ENCODE measurements at places on chromosomes 11 and 22. TPM values are rescaled to one million over a fixed set of nuclear protein-coding genes. Genes with fewer than 3 reads are reported as not detected.

Gene HSPB2
- total RNA-seq, result not detected

Gene CCDC85B
- total RNA-seq, result 108 TPM

Gene NCF4
- not detected for total RNA-seq

Gene RFPL3
- not detected for total RNA-seq

Gene SLC22A8
- not detected for total RNA-seq

Gene TRIM49C
- total RNA-seq, result not detected

Gene USH1C
- not detected for total RNA-seq

Gene MRGPRF
- not detected for total RNA-seq

Gene RCOR2
- 0.40 TPM for total RNA-seq

Gene GAL
- total RNA-seq, result 5.3 TPM

Gene PHOX2A
- total RNA-seq, result not detected

Gene PRAME
- total RNA-seq, result not detected

Gene C11orf87
- not detected for total RNA-seq

Gene KCNA4
- not detected for total RNA-seq

Gene PRPF19
- total RNA-seq, result 90.8 TPM

Gene SMTNL1
- total RNA-seq, result not detected

Gene BTBD18
- not detected for total RNA-seq

Gene SLC37A4
- 16.9 TPM for total RNA-seq

Gene GRAP2
- total RNA-seq, result not detected

Gene C11orf91
- total RNA-seq, result 0.27 TPM

Gene GLYATL2
- not detected for total RNA-seq

Gene ROBO4
- 265 TPM for total RNA-seq

Gene OLFML1
- total RNA-seq, result not detected

Gene BRSK2
- total RNA-seq, result 0.36 TPM

Gene RASSF10
- 0.22 TPM for total RNA-seq
